ENCODE measurements at places on chromosomes 13 and 19. TPM values are rescaled to one million over a fixed set of nuclear protein-coding genes. Genes with fewer than 3 reads are reported as not detected.

Gene APOC1
- 10.8 TPM for total RNA-seq

Gene CTU1
- total RNA-seq, result 12.2 TPM

Gene RGL3
- 1.0 TPM for total RNA-seq

Gene TMEM238
- 3.3 TPM for total RNA-seq

Gene ARHGEF7
- 17.3 TPM for total RNA-seq
